ENCODE measurements at places on chromosomes 4 and X. TPM values are rescaled to one million over a fixed set of nuclear protein-coding genes. Genes with fewer than 3 reads are reported as not detected.

DNA sequence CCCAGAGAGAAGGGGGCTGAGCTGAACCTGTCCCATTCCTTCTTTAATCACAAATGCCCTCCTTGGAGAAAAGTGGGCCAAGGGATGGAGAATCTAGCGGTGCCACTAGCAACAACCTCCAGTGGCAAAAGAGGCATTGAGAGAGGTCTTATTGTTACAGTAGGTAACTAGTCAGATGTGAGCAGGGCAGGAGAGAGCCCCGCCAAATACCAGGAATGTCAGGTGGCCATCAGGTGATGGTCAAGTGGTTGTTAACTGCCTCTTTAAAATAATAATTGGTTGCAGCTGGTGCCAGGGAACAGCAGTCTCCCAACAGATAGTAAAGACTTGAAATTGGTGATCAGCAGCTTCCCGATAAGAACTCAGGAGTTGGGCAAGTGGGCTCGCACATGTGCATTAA, 116.1 kb downstream of the EVC2 start:
- DNase-seq, result no peak

DNA sequence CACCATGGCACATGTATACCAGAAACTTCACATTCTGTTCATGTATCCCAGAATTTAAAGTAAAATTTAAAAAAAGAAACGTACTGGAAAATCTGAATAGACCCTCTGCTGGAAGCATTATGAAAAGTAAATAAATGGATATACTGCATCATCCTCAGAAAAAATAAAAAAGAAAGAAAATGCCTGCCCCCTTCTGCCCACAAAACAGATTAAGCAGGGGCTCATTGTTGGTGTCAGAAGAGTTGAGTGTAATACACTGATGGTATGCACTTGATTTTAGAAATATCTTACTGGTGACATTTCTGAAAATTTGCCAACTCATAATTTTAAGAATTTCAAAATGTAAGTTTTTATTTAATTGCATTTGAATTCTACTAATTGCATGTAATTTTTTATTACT, 77.8 kb downstream of the LRP2BP start:
- no peak for DNase-seq

DNA sequence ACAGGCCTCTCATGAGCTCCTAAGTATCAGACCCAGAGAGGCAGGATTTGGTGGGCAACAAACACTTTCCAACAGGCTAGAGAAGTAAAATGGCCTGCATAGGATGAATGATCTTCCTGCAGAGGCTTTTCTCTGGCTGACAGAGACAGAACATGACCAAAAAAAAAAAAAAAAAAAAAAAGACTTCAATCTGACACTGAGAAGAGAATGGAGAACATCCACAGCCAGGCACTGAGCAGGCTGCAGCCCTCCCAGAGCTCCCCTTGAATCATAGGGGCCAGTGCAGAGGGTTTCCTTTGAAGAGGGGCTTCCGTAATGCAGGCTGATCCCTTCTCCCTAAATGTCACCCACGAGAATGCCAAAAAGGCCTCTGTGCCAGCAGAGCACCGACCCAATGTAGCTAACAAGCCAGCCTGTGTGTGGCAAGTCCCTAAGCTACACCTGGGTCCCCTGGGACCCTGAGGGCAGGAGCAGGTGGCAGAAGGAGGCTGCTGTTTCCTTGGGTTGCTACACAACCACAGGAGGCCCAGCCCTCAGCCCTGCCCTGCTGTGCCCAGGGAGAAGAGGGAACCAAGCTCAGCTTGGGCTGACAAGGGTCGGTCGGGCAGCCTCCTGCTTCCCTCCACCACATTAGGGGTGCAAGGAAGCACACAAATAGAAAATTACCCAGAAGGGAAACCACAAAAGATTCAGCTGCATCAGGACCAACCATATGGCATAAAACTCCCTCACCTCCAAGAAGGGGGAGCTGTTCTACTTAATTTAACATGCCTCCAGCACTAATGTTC, 55.6 kb downstream of the MAP7D2 start:
- no peak for DNase-seq

- peak; percentile 42 for DNase-seq
Measured at GRCh38 chr4:105022811-105023667, 123.6 kb upstream of the TET2 start.

DNA sequence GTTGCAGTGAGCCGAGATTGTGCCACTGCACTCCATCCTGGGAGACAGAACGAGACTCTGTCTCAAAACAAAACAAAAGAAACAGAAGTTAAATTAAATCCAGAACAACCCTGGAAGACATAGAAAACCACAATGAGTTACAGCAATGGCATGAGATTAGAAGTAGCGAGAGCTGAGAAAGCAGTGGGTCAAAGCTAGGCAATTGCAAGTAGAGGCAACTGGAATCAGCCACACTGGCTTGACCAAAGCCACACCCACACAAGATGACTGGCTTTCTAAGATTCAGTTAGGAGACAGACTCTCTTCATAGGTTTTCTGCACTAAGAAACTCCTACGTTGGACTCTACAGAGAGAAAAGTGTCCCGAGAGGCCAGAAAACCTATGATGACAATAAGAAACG, 443.0 kb downstream of the GPM6A start:
- no peak for DNase-seq

GRCh38 chrX:39156051-39156450, 354.8 kb downstream of the MID1IP1 start:
- DNase-seq, result no peak

DNA sequence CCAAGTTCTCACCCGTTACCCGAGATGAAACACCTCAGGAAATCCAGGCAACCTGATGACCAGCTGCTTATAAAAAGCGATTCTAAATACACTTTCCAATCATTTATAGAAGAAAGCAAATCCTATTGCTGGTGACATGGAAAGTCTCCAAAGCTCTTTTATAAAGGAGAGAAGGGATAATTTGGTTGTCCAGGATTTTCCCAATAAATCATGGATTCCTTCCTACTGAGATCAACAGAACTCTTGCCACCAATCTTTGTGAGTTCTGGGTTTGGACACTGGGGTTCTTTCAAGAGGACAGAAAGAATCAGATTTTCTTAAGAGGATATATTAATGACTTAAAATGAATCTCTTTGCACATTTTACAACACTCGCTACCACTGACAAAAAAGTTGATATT, 24.7 kb upstream of the SOD3 start:
- no peak for DNase-seq

DNA sequence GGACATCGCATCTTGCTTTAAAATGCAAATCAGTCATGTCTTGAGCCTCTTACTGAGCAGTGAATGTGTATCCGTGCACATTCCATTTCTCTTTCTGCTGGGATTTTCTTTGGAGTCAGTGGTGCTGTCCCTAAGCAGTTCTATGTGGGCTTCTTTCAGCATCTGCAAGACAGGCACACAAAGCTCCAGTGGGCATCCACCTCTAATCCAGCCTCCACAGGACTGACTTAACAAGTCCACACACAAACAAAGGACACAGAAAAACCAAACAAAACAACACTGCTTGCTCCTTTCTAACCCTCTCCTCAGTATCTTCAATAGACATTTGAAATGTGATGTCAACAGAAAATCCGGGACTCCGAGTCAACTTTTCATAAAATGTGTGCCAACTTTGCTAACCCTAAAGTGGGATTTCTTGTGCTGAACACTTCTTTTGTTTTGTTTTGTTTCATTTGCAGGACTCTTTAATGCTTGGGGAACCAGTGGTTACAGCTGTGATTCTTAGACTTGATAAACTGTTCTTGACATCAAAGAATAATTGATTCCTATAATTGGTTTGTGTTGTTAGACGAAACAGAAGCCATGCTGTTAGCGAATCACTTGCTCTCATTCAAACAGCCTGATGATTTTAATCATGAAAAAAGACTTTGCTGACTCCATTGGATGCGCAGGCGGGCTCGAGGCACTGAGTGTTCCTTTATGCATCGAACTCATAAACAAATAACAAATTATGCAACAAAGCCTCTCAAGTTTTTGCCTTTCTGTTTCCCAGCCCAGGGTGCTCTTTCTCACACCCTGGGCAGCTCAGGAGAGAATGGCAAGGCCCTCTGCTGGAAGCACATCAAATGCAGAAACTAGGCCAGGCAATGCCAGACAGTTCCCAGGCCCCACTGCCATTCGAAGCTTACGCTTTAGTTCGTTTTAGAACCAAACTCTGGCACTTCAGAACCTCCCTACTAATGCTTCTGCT, 20.1 kb downstream of the ETNPPL start:
- no peak for DNase-seq

DNA sequence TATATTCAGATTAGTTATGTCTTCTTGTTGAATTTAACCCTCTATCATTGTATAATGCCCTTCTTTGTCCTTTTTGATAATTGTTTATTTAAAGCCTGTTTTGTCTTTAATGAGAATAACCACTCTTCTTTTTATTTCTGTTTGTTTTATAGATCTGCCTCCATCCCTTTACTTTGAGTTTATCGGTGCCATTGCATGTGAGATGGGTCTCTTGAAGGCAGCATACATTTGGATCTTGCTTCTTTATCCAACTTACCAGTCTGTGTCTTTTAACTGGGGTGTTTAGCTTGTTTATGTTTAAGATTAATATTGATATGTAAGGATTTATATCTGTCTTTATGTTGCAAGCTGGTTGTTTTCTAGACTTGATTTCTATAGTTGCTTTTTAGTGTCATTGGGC, 115.8 kb downstream of the RTL3 start:
- DNase-seq, result no peak

DNA sequence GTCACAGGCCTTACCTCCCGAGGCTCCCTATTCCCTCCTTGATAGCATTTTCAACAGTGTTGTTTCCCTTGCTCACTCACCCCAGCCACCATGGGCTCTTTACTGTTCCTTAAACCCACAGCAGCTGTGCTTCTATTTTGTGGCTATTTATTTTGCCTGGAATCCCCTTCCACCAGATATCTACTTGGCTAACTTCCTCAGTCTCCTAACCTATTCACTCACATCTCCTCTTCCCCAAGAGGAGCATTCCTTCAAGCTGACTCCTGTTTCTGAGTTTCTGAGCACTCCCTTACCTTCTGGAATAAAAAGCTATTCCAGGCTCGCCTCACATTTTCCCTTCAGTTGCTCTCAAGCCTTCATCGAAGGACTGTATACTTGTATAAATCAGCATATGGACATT, 50.5 kb downstream of the CXCL1 start:
- no peak for DNase-seq

GRCh38 chrX:109793191-109793590, 60.1 kb upstream of the ACSL4 start:
- DNase-seq, result no peak

DNA sequence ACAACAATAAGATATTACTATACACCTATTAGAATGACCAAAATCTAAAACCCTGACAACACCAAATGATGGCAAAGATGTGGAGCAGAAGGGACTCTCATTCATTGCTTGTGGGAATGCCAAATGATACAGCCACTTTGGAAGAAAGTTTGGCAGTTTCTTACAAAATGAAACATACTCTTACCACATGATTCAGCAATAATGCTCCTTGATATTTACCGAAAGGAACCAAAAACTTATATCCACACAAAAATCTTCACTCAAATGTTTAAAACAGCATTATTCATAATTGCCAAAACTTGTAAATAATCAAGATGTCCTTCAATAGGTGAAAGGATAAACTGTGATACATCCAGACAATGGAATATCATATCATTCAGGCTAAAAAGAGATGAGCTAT, 180.9 kb downstream of the COL25A1 start:
- no peak for DNase-seq

- no peak for DNase-seq
Measured at GRCh38 chr4:80538276-80538926, 202.9 kb downstream of the CFAP299 start.

- DNase-seq, result no peak
Measured at GRCh38 chrX:26889574-26889973, 573.6 kb downstream of the PPP4R3C start.

GRCh38 chrX:134548257-134549201, 88.6 kb downstream of the HPRT1 start:
- DNase-seq, result no peak

CXorf49B gene
- not detected for total RNA-seq

DMRTC1 gene
- total RNA-seq, result not detected

GAGE13 gene
- not detected for total RNA-seq

REPS2 gene
- 24.3 TPM for total RNA-seq

OPHN1 gene
- 11.4 TPM for total RNA-seq

SATL1 gene
- total RNA-seq, result not detected

GC gene
- 0.65 TPM for total RNA-seq

BEX1 gene
- total RNA-seq, result 2.4 TPM

INPP4B gene
- 84.9 TPM for total RNA-seq

NDST3 gene
- total RNA-seq, result not detected
